ENCODE measurements at places on chromosomes 4 and X.

DNA sequence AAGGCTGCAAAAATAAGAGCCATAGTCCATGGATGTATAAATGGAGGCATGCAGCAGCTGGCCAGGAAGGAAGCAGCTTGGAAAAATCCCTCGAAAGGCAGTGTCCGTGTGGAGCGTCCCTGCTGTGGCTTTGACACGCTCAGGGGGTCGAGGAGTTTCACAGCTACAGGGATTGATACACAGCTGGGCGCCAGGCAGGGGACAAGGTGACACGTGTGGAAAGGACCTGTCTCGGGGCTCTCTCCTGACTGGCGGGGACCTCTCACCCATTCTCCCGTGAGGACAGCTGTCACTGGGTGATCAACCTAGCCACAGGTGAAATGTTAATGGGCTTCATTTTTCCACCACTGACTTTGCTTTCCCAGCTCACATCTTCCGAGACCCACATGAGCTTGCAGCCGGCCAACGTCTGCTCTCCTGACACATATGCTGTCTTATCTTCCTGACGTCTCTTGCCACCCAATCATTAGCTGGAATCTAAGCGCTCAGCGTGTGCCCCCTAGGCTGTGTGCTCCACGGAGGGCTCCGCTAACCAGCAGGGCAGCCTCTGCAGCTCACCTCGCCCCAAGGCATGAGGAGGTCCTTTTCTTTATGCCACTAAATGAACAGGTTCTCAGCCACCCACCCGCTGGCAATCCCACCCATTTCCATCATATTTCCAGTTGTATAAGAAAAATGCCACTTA is 89.4 kb upstream of the AFAP1 start:
- no peak for DNase-seq

DNA sequence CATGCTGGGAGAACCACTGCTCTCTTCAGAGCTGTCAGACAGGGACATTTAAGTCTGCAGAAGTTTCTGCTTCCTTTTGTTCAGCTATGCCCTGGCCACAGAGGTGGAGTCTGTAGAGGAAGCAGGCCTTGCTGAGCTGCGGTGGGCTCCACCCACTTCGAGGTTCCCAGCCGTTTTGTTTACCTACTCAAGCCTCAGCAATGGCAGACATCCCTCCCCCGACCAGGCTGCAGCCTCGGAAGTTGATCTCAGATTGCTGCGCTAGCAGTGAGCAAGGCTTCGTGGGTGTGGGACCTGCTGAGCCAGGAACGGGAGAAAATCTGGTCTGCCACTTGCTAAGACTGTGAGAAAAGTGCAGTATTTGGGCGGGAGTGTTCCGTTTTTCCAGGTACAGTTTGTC is 118.9 kb downstream of the SLC10A6 start:
- no peak for DNase-seq

DNA sequence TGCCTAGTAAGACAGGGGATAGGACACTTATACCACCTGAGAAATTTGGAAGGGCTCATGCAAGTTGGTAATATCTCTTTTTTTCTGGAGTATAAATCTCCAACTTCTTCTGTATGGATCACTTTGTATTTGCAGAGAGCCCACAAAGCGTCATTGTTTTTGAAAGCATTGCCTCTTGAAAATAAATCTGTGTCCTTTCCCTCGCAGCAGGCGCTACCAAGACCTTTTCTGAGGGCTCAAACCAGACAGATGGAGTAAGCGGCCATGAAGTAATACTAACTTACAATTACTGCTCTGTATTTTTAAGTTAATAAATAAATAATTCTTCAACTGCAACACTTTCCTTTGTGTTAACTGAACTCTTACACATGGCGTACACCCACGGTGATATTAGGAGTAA is 56.0 kb upstream of the FBXW7 start:
- DNase-seq: no peak

- DNase-seq: no peak
Measured at GRCh38 chr4:127448986-127449385, 183.8 kb upstream of the INTU start.

GRCh38 chr4:38950159-38950558 is 82.0 kb downstream of the TMEM156 start:
- no peak for DNase-seq

GRCh38 chrX:15750611-15751154 is 12.6 kb downstream of the CA5B start:
- peak; percentile 30 for DNase-seq

GRCh38 chr4:121344098-121344497 is 36.7 kb downstream of the QRFPR start:
- DNase-seq: no peak

- no peak for DNase-seq
Measured at GRCh38 chr4:122689972-122690371, 42.5 kb upstream of the BBS12 start.

DNA sequence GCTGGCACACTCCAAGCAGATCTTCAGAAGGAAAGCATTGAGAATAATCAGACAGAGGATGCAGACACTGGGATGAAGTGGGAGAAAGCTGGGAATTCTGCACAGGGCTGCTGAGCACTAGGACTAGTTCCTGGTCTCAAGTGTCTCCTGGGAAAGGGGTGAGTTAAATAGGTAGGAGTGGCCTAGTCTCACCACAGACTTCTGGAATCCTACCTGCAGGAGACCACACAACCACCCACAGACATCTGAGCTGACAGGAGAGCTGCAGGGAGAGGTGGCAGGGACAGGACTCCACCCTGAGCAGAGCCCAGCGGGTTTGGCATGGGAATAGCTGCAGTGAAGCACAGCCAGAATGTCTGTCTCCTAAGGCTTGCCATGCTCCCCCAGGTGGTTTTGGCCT is 95.1 kb upstream of the GALNTL6 start:
- DNase-seq: no peak

- no peak for DNase-seq
Measured at GRCh38 chr4:186953599-186954260, 230.1 kb upstream of the FAT1 start.

DNA sequence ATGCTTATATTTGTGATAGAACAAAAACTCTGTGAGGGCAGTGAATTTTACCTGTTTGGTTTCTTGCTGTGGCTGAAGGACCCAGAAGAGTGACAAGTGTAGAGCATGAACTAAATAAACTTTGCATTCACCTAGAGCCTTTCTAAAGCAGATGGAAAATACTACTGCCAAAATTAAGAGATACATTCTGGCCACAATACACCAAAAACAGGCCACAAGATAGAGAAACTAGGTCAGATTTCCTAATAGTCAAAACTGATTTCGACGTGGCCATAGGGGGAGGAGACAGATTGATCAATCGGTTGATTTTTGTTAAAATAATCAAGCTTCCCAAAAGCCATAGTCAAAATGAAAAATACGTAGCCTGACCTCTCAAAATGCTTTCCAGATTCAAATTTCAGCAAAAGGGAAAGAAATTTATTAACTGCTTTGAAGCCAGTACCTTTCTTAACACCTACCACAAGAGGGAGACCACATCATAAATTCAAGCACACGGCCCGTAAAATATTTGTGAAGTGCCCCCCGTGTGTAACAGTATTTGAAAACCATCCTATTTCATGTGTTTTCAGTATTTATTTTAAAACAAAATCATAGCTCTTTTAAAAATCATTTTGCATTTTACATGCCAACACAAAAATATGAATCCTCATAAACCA is 132.4 kb downstream of the CORIN start:
- no peak for DNase-seq

DNA sequence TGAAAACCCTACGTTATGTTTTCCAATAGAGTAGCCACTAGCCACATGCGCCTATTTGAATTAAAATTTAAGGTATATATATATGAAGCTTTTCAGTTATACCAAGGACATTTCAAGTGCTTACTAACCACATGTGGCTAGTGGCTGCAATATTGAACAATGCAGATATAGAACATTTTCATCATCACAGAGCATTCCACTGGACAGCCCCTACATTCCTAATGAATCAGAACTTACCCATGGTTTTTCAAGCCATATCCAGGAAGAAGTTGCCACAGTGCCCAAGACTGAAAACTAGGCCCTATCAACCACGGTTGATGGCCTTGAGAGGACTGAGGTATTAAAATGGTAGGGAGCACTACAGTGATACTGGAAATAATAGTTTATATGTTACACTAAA is 29.7 kb downstream of the NEK1 start:
- no peak for DNase-seq

- no peak for DNase-seq
Measured at GRCh38 chr4:89177807-89178206, 66.5 kb downstream of the TIGD2 start.

DNA sequence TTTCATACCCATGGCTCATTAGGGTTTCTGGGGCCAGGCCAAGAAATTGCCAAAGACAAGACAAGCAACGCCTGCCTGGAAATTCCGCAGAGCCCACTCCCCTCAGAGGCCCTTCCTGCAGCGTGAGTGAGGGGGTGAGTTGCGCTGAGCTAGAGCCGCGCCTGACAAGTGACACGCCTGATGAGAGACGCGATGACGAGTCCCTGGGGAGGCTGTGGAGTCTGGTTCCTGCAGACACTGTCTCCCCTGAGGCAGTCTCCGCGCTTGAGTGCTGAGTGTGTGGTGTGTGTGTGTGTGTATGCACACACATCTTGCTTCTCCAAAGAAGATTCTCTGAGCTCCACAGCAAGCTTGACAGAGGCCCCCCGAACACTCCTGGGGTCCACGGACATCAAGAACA is 269.8 kb downstream of the BCOR start:
- no peak for DNase-seq

- no peak for DNase-seq
Measured at GRCh38 chr4:18155067-18156041, 133.8 kb upstream of the LCORL start.

GRCh38 chrX:1452516-1453394 is at the start of gene ASMTL:
Gene ASMTL (minus strand): TSS chrX:1452909. CDS start chrX:1452840, 69 bp downstream.
- DNase-seq: peak; percentile 99

GRCh38 chr4:142844782-142845181 is 1.3 kb downstream of the INPP4B start:
- DNase-seq: no peak

DNA sequence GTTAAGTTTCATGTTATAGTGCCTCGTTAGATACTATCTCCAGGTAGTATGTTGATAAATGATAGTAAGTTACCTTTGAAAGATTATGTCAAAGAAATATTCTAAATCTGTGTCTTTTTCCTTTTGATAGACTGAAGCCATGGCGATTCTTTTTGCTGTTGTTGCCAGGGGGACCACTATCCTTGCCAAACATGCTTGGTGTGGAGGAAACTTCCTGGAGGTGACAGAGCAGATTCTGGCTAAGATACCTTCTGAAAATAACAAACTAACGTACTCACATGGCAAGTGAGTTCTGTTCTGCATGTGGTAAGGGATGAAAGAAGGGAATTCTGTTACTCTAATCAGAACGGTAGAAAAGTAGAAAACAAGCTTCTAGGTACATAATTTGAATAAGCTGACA is 8.2 kb downstream of the VAMP7 start:
- DNase-seq: no peak

DNA sequence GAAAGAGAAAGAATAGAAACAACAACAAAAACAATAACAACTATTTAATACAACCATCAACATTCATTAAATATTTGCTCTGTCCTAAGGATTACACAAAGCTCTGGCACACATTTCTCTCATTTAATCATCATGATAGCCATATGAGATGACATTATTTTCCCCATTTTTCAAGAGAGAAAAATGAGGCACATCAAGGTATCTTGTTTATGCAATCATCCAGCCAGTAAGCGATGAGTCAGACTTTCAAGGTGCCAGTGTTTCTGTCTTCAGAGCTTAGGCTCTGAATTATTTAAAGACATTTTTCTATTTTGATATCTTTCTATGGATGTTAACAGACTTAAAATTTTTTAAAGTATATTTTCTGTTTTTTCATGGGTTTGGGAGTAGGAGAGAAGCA is 541.8 kb upstream of the SMIM31 start:
- DNase-seq: no peak

DNA sequence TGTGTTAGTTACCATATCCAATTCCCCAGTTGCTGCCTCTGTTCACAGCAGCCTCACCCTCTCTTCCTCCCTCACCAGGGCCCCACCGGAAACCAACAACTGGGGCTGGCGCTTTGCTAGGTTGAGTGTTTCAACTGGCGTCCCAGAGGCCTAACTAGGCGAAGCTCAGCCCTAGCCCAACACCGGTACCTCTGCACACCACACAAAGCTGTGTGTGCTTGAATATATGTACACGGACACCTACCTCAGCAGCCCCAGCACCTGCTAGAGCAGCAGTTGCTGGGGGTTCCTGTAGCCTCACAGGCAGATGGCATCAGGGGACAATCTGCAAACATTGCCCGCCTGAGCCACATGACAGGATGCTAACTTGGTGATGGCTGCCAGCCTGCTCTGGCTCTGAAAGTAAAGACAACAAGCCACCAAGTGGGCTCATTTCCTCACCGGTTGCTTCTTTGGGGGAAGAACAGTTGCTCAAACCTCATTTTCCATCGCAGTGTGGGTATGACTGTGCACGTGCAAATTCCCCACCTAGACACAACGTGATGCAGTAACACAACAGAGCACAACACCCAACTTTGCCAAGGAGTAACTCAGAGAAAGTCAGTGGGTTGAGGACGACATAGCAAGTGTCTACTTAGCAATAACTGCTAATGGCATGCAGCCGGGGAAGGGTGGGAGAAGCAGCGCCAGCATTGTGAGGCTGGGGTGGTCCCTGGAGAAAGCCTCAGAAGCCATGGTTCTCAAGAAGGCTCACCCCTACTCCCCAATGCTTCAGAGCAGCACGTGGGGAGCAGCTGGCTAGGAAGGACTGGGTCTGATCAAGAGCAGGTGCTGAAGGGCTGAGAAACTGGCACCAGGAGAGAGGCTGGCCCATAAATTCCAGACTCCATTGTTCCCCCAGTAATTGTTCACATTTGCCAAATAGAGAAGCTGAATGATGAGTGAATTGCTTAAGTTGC is 139.5 kb downstream of the SH3KBP1 start:
- peak; percentile 79 for DNase-seq

DNA sequence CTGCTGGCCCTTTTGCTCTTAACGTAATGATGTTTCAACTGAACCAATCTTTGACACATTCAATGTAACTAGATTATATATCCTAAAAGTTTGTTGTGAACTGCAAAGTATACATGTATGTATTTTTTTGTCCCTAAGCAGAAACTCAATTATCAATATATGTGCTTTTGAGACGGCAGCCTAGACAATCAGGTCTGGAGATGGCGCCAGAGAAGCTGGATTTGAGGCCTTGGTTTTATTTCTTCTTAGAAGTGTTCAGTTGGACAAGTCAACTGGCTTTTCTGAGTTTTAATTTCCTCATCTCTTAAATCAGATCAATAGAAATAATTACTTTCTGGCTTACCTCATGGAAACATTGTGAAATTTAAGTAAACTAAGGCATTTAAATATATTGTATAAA is 62.5 kb downstream of the DCAF8L1 start:
- no peak for DNase-seq

DNA sequence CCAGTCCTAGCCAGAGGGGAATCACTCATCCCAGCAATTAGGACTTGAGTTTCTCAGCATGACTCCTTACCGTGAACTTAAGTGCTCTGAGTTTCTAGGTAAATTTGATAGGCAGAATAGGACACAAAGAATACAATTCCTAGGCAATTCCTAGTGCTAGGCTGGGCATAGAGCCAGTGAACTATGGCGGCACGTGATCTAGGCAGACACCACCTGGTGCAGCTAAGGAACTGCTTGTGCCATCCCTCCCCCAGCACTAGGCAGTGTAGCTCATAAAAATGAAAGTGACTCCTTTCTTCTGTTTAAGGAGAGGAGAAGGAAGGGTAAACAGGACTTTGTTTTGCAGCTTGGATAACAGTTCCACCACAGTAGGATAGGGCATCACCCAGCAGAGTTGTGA is 736.3 kb upstream of the PCDH7 start:
- DNase-seq: no peak

All from CD4-positive, alpha-beta T cell treated with Interleukin-1 beta for 1 hour (primary cell).